Kidney glomerular epithelial cell (primary cell): ENCODE measurements at places on chromosomes 12 and 14.
A peak's percentile ranks its signal among the peaks of the same experiment; 100 is the strongest.

DNA sequence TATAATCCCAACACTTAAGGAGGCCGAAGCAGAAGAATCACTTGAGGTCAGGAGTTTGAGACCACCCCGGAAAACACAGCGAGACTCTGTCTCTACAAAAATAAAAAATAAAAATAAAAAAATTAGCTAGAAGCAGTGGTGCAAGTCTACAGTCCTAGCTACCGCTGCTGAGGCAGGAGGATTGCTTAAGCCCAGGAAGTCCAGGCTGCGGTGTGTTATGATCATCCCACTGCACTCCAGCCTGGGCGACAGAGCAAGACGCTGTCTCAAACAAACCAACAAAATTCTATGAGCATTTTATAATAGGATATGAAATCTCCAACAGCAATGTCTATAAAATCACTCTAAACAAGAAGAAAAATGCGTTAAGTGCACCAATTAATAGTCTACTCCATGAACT is 75.3 kb downstream of the PPP1R12A start:
- DNase-seq = no peak

GRCh38 chr12:12508612-12509011 is 54.1 kb downstream of the DUSP16 start:
- DNase-seq = no peak

DNA sequence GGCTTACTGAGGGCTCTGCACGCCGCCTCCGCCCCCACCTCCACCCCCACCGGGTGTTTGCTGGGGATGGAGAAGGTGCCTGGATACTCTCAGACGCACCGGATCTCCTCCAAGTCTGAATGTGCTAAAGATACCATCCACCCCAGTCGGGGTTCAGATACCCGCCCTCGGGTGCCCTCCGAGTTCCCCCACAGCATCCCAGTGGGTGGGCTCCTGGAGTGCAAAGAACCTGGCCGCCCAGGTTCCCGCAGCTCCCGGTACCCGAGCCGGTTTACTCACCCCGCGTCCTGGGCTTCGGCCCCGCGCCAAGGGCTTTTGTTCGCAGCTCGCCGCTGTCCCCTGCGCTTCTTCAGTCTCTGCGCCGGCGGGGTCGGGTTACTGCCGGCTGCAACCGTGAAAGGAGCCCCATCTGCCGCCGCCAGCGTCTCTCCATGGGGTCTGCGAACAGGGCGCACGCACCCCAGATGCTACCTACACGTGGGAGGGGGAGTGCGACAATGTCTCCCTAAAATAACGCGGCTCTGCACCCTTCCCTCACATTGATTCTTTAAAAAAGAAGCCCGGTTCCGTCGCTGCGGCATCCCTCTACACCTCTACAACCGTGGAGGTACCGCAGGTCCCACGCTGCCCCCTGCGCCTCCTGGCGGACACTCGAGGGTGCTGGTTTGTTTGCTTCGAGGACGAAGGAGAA is at the start of gene CCDC177:
Gene CCDC177, minus strand, starts transcription at position 609 of the 691 bp plus-strand sequence. CDS start 1,249 bp downstream, outside the sequence.
- peak; percentile 19 for DNase-seq

GRCh38 chr12:66497008-66497897 is 181.6 kb downstream of the GRIP1 start:
- no peak for DNase-seq

DNA sequence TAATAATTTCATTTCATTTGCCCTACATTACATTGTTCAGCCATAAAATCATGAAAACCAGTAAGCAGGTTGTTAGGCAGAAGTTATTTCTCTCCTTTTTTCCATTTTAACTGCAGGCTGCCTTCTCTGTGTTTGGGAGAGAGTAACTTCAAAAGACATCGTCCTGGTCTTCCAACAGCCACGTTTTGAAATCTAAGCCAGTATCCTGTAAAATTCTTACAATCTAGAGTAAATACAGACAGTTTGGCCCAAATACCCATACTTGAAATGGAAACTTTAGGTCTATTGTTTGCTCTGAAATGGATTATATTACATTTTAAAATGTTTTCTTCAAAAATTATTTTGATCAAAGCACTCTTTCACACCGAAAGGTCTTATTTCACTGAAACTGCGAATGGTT is 66.1 kb upstream of the SLCO1C1 start:
- no peak for DNase-seq
